ENCODE measurements at places on chromosomes 5 and 9.
A peak's percentile ranks its signal among the peaks of the same experiment; 100 is the strongest.

DNA sequence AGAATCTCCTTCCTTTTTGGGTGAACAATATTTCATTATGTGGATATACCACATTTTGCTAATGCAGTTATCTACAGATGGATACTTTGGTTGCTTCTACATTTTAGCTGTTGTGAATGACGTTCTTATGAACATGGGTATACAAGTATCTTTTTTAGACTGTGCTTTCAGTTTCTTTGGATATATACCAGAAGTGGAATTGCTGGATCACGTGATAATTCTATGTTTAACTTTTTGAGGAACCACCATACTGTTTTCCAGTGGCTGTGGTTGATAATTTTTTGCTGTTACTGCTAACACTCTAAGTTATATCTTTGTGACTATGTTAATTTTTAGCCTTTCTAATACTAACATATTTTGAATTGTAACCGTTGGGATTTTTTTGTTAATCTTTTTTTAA is 12.5 kb downstream of the WDR70 start:
- DNase-seq, result no peak

DNA sequence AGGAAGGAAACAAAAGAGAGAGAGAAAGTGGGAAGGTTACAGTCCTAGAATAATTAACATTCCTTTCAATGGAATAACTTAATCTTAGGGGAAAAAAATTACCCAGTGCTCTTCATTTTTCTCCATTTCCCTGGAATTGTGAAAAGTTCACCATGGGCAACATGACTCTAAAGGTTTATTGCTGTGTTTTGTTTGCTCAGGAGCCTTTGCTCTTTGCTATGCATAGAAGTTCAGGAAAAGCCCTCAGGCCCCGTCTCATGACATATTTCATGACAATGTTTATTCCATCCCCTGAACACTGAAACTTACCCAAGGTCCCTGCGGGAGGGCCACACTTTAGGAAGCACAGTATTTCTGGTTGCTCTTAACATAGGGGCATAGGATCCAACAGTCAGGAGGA is 9.8 kb upstream of the CTSL start:
- no peak for DNase-seq

DNA sequence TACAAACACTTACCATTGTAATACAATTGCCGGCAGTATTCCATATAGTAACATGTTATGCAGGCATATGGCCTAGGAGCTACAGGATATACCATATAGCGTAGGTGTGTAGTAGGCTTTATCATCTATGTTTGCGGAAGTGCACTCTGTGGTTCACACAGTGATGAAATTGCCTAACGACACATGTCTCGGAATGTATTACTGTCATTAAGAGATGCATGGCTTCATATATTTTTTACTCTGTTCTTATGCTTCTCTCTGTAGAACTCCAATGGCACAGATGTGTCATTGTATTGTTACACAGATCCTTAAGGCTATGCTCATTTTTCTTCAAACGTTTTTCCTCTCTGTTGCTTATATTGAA is 19.2 kb upstream of the ANKRD18A start:
- no peak for DNase-seq

DNA sequence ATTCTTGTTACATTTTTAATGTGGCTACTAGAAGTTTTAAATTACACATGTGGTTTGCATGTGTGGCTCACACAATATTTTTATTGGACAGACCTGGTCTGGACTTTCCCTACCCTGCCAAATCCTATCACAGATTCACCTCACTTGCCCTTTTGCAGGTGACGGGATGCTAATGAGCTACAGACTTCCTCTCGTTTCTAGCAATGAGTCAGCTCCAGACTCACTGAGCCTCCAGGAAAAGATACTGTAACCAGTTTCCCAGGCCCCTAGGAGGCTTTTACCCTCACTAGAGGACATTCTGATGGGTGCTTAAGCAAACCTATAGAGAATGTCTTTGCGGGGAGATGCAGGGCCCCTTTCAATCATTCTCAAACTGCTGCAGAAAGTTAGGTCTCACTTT is 135.4 kb downstream of the WDR41 start:
- no peak for DNase-seq

DNA sequence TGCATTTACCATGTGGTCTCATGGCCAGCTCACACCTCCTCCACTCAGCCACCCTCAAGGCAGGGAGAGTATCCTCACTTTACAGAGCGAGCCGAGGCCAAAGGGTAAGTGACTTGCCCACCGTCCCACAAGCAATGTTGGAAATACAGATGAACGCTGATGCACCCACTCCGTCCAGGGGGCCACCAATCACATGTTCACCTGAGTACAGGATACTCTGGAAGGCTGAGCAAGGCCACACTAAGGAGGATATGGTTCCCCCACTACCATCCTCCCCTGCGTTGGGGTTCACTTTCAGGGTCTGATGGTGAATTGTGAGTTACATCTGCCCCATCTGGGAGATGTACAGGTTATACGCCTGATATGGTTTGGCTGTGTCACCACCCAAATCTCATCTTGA is 128.8 kb downstream of the ATPSCKMT start:
- no peak for DNase-seq

DNA sequence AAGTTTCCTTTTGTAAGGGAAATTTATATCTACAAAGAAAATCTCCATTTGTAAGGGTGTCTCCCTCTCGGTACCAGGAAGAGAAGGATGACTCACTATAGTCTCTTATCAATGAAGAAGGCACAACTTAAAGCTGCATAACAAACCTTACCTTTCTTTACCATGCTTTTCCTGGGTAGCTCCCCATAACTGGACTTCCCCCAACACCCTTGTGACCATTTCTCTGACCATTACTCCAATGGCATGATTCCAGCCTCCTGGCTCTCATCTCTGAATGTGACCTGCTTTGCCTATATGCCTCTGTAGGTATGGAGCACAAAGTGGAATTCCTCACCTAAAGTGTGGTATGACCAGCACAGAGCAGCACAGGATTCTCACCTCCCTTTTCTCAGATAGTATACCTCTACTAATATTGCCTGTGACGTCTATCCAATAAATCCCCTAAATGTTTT is 62.8 kb downstream of the GNA14 start:
- no peak for DNase-seq

GRCh38 chr5:120843390-120843980 is 379.4 kb downstream of the PRR16 start:
- DNase-seq, result no peak

DNA sequence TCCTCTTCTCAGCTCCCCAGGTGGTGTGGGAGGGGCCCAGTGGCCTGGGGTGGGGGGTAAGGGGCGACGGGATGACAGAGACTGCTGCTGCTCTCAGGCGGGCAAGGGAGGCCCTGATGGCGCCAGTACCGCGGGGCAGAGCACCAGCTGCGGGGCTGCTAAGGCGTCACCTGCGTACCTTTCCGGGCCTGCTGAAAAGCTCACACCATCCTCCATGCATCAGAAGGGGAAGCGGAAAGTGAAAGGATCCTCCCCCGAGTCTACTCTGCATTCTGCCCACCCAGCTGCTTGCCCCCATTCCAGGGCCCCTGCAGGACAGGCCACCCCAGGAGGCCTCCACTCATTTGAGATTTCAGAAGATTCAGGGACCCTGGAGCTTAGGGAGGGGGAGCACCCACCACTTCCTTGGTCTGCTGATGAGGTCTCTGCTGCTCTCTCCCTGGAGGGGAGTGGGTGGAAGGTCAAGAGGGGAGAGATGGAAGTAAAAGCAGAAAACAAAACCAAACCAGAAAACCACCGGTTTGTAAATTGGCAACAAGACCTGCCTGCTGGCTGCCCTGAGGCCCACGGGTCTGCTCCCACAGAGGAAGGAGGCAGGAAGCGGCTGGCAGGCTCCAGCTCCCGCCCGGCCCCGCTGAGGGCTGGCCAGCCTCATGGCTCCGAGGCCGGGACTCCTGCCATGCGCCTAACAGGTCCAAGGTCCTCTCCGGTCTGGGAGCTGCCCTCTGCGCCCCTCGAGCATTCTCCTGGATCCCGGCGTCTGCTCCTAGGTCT is 33.6 kb downstream of the PRRT1B start:
- no peak for DNase-seq

DNA sequence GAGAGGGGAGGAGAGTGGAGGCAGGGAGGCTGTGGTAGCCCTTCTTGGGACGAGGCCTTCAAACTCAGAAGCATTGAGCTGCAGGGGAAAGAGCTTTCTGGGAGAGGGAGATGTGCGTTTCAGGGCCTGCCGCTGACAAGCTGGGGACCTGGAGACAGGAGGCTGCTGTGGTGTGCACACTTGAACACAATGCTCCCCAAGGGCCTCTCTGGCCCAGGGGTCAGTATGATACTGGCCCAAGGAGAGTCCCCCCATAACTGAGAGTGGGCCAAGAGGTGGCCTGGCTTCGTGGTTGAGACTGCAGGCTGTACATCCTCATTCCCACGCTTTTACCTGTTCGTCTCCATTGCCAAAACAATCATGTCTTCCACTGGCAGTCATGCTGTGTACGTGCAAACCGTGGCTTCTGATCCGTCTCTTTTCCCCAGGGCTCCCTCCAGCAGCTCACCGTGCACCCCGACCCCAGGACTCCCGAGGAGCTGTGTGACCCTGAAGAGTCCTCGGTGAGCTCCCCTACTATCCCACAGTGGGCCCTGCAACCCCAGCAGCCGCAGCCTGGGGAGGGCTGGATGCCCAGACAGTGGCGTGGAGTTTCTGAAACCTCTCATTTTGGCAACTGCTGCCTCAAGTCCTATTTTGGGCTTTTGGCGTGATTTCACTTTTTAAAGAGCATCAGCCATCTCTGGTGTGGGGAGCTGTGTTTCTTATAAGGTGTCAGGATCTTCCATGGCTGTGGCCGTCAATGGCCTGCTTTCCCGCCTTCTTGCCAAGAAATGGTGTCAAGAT is 43.4 kb downstream of the COL15A1 start:
- DNase-seq, result no peak

GRCh38 chr5:180157866-180158265 is 51.1 kb downstream of the RASGEF1C start:
- DNase-seq, result peak; percentile 1

- DNase-seq, result no peak
Measured at GRCh38 chr5:35903631-35904203, 34.7 kb downstream of the CAPSL start.

DNA sequence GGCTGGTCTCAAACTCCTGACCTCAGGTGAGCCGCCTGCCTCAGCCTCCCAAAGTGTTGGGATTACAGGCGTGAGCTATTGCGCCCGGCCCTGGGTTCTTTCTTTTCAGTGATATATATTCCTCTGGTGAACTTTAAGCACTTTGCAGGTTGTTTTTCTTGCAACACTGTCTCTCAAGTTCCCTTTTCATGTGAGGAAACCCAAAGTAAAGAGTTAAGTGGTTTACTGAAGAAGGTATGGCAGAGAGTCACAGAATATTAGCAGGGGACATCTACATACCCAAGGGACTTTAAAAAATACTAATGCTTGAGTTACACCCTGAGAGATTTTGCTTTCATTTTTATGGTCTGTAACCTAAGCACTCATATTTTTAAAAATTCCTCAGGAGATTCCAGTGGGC is 6.7 kb upstream of the GAPT start:
- DNase-seq, result no peak

DNA sequence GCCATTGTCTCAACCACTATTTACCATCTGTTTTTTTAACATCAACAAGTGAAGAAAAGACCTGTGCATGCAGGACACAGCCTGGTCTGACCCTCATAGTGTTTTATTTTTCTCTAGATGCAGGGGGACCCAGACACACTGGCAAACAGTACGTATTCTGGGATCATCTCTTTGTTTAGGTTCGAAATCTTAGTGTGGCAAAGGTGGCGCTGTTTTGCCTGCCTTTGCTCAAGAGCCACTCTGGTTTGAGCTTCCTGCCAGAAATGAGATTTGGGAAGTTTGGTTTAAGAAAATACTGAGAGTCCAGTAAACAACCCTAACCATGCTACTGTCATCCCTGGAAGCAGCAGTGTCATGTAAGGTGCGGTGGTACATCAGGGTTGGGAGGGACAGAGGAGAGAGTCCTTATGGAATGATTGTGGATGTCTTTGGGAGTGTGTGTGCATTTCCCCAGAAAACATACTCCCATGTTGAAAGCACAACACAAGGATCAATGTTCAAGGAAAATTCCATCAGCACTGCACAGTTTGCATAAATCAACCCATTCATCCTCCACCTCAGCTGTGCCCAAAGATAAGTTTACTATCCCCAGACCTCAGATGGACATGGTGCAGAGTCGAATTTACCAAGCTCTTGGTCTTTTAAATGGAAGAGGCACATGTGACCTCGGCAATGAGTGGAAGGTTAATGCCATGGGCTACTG is 34.0 kb upstream of the FLT4 start:
- DNase-seq, result no peak

DNA sequence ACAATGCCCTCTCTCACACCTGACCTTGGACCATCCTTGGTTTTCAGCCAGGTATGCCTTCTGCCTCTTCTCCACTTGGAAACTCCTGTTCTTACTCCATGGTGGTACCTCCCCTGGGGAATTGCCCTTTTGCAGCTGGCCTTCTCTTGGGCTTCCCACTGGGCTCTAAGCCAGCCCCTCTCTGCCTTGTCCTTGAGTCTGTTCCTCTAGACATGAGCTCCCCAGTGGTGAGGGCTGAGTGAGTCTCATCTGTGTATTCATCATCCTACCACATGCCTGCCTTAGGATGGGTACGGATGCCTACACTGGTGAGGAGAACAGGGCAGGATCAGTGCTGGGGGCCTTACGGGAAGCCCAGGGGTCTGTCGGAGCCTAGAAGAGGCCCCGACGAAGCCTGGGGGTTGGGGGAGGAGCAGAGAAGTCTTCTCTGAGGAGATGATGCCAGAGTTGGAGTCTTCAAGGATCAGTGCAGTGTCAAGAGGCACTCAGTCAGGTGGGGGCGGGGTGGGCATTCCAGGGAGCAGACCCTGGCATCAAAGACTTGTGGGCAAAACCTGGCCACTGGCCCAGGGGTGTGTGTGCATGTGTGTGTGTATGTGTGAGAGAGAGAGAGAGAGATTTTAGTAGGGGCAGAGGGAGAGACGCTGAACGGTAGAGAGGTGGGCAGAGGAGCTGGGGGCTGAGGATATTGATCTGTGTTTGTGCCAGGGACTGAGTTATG is 5.2 kb upstream of the CRB2 start:
- DNase-seq, result no peak

DNA sequence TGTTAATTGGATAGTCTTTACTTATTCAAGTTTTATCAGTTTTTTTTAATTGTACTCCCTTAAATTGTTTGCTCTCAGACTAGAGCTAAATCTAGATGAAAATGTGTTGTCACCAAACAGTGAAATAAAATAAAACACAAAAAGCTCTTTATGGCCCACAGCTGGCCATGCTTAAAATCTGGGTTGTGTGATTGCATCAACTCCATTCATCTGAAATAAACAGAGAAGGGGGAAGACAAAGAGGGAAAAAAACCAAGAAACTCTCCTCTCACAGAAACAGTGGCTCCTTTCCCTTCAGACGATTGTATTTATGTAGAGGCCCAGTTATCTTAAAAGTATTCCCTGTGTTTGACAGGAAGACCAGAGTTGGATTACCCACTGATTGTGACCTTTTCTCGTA is 422.4 kb downstream of the IRX1 start:
- DNase-seq, result no peak

DNA sequence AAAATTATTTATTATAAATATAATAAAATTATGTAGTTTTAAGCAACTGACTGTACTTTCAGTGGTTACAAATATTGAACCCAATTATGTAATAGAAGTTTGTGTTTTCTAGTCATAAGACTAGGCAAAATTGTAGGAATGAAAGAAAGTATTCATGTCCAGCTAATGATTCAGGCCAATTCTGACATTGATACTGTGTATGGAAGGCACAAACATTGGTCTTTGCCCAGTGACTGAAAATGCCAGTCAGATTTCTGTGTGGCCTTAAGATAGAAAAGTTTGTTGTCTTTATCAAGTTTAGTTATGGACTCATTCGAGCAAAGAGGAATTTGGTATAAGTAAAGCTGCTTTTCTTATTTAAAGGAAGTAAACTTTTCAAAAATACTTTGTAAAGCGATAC is 60.3 kb downstream of the SLC12A2 start:
- DNase-seq, result no peak

All from breast epithelium (tissue), 4 donors.